ENCODE measurements at places on chromosomes 11 and 22.

DNA sequence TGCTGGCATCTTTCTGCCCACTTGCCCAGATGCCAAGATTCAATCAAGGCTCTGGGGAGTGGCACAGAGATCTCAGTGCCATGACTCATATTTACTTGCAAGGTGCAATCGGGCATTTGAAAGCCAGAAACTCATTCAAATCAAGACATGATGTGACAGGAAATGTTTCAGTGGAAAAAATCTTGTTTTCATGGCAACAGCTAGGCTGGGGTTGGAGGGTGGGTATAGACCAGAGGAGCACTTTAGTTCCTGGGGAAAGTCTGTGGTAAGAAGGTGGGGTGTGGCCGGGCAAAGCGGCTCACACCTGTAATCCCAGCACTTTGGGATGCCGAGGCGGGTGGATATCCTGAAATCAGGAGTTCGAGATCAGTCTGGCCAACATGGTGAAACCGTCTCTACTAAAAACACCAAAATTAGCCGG, 1.2 kb downstream of the MAJIN start:
- H3K27ac ChIP-seq = peak overlapping the region; percentile 27
- H3K4me3 ChIP-seq = peak overlapping the region; percentile 16
- peaks cover 28% of the 10 kb centered on the region for H3K4me1 ChIP-seq
- no peak for DNase-seq
- H3K27me3 ChIP-seq = no peaks in the 10 kb centered on the region
- no peaks in the 10 kb centered on the region for H3K36me3 ChIP-seq

DNA sequence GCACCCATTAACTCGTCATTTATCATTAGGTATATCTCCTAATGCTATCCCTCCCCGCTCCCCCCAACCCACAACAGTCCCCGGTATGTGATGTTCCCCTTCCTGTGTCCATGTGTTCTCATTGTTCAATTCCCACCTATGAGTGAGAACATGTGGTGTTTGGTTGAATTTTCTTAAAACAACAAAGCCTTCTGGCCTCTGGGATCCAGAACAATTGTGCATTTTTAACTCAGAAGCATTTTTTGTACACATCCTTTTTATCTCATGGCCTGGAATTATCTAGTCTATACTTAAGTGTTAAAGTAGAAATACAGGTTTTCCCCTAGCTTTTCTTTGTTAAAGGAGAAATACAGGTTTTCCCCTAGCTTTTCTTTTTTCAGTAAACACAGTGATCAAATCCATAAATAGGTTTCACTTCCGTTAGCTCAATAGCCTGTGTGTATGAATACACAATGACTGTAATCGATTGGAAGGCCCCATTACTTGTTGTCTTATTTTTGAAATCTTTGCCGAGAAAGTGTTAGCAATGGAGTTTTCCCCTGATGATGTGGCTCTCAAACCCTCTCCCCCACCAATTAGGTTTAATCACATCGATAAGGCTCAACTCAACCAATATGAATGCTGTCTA, 125.6 kb upstream of the PITPNB start:
- H3K4me1 ChIP-seq = no peaks in the 10 kb centered on the region
- H3K36me3 ChIP-seq = no peaks in the 10 kb centered on the region
- H3K27me3 ChIP-seq = peaks cover 1% of the 10 kb centered on the region
- H3K4me3 ChIP-seq = no peak overlapping the region
- no peak for DNase-seq

- H3K27ac ChIP-seq = no peak overlapping the region
- DNase-seq = no peak
- H3K27me3 ChIP-seq = peaks cover 19% of the 10 kb centered on the region
- no peaks in the 10 kb centered on the region for H3K36me3 ChIP-seq
Observed at GRCh38 chr22:43925433-43926348, 2.1 kb downstream of the PNPLA3 start.

GRCh38 chr22:46484861-46485595, 52.4 kb downstream of the CELSR1 start:
- no peaks in the 10 kb centered on the region for H3K36me3 ChIP-seq
- no peaks in the 10 kb centered on the region for H3K27me3 ChIP-seq
- H3K27ac ChIP-seq = no peak overlapping the region

- H3K27me3 ChIP-seq = peaks cover 34% of the 10 kb centered on the region
- no peaks in the 10 kb centered on the region for H3K36me3 ChIP-seq
- no peaks in the 10 kb centered on the region for H3K4me1 ChIP-seq
- no peak overlapping the region for H3K4me3 ChIP-seq
- no peak overlapping the region for H3K27ac ChIP-seq
Observed at GRCh38 chr11:34732831-34733230, 111.9 kb downstream of the EHF start.

GRCh38 chr11:72836111-72836510, 21.9 kb downstream of the ATG16L2 start:
- peaks cover 17% of the 10 kb centered on the region for H3K4me1 ChIP-seq
- H3K4me3 ChIP-seq = no peak overlapping the region
- DNase-seq = no peak
- peak overlapping the region; percentile 31 for H3K27ac ChIP-seq

GRCh38 chr22:49205483-49205800, 622.2 kb downstream of the BRD1 start:
- no peak overlapping the region for H3K27ac ChIP-seq
- no peak for DNase-seq
- H3K36me3 ChIP-seq = no peaks in the 10 kb centered on the region
- H3K27me3 ChIP-seq = peaks cover 3% of the 10 kb centered on the region
- H3K4me1 ChIP-seq = no peaks in the 10 kb centered on the region
- H3K4me3 ChIP-seq = no peak overlapping the region

DNA sequence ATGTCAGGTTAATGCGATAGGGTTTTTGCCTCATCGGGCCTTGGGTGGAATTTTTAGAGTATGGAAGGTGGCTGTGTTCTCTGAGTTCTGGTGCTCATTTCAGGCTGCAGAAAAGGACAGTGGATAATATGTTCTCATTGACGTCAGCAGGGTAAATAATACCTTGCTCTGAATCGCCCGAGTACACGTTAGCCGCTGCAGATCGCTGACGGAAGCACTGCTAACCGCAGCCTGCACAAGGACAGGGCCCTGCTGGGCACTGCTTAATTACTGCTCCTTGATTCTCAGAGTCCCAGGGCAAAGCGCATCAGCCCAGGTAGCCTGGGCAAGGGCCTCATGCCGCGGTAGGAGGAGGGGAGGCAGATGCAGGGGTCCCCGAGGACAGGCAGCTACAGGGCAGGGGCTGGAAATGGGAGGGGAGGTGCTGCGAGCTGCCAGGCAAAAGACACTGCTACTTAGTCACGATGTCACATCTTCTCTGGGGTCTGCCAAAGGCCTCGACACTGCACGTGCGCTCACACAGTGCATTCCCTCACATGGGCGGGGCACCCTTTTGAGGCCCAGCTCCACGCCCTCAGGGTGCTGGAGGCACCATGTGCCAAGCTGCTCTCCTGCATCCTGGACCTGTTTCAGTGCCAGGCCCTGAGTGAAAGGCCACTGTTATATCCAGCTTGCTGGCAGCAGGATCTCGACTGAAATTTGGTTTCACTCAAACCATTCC, 35.2 kb downstream of the PPP2R1B start:
- H3K4me3 ChIP-seq = no peak overlapping the region
- no peaks in the 10 kb centered on the region for H3K27me3 ChIP-seq
- peaks cover 6% of the 10 kb centered on the region for H3K4me1 ChIP-seq
- DNase-seq = no peak

DNA sequence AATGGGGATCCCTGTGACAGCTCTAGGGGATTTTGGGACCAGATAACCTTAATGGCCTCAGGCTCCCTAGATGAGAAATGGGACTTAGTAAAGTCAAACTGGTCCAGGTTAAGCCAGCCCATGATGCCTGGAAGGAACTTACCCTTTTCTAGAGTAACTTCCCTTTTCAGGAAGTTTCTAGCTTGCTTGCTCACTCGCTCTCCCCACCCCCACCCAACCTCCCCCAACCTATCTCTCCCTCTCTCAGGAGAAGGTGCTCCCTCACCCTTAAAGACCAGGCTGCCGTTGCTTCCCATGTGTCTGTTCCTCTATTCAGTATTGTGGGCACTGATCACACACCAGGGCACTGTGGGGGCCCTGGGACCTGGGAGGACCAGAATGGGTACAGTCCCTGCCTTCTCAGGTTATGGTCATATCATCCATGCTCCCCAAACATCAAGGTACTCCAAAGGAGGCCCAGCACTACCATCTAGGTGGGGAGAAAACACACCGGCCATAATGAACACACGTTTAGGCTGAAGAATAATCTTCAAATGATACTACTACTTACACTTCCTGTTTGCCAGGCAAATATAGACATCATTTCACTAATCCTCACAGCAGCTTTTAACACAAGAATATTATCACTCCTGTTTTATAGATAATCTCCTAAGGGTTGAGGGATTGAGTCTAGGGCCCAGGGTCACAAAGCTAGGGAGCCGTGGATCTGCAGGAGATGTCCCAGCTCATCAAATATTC, 18.2 kb downstream of the KCNQ1OT1 start:
- peaks cover 20% of the 10 kb centered on the region for H3K4me1 ChIP-seq
- H3K36me3 ChIP-seq = peaks cover 13% of the 10 kb centered on the region
- H3K4me3 ChIP-seq = no peak overlapping the region
- H3K27ac ChIP-seq = no peak overlapping the region
- H3K27me3 ChIP-seq = no peaks in the 10 kb centered on the region
- no peak for DNase-seq

GRCh38 chr11:60485987-60486386, 6.6 kb upstream of the MS4A12 start:
- no peak overlapping the region for H3K27ac ChIP-seq
- H3K4me1 ChIP-seq = peaks cover 5% of the 10 kb centered on the region
- H3K36me3 ChIP-seq = no peaks in the 10 kb centered on the region
- DNase-seq = no peak
- no peak overlapping the region for H3K4me3 ChIP-seq

GRCh38 chr11:121500275-121500674, 47.5 kb upstream of the SORL1-AS1 start:
- no peaks in the 10 kb centered on the region for H3K27me3 ChIP-seq
- H3K4me3 ChIP-seq = no peak overlapping the region
- H3K4me1 ChIP-seq = peaks cover 73% of the 10 kb centered on the region

- no peak overlapping the region for H3K27ac ChIP-seq
- H3K4me1 ChIP-seq = no peaks in the 10 kb centered on the region
- no peaks in the 10 kb centered on the region for H3K27me3 ChIP-seq
- DNase-seq = no peak
Observed at GRCh38 chr11:127369356-127369755, 368.8 kb upstream of the KIRREL3 start.

- H3K36me3 ChIP-seq = no peaks in the 10 kb centered on the region
- DNase-seq = no peak
- no peak overlapping the region for H3K4me3 ChIP-seq
- H3K4me1 ChIP-seq = peaks cover under 1% of the 10 kb centered on the region
Observed at GRCh38 chr22:11360632-11361031, 4167.4 kb upstream of the OR11H1 start.

GRCh38 chr11:17183836-17184235, 23.9 kb downstream of the PIK3C2A start:
- peaks cover 22% of the 10 kb centered on the region for H3K4me1 ChIP-seq
- H3K27ac ChIP-seq = no peak overlapping the region
- H3K4me3 ChIP-seq = no peak overlapping the region
- H3K36me3 ChIP-seq = no peaks in the 10 kb centered on the region
- no peaks in the 10 kb centered on the region for H3K27me3 ChIP-seq

DNA sequence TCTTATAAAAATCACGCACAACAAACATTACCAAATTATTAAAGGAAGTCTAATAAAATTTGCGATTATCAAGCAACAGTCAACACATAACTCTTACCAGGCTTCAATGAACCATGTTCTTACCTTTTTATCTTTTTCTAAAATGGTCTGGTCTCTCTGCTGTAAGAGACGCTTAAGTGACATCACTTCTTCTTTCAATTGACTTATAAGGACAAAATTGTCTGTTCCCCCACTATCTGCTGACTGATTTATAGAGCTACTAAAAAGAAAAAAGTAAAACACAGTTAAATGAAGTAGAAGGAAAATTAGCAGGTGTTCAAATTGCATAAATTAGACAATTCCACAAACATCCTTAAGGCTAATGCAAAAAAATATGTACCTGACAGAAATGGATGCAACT, 10.9 kb downstream of the FAM76B start:
- peak overlapping the region; percentile 55 for H3K27ac ChIP-seq
- H3K4me3 ChIP-seq = no peak overlapping the region
- H3K27me3 ChIP-seq = no peaks in the 10 kb centered on the region
- no peak for DNase-seq
- peaks cover 21% of the 10 kb centered on the region for H3K36me3 ChIP-seq

GRCh38 chr22:33605666-33606065, 314.6 kb downstream of the LARGE1 start:
- no peaks in the 10 kb centered on the region for H3K36me3 ChIP-seq
- H3K4me3 ChIP-seq = no peak overlapping the region
- H3K4me1 ChIP-seq = no peaks in the 10 kb centered on the region
- peaks cover 1% of the 10 kb centered on the region for H3K27me3 ChIP-seq
- H3K27ac ChIP-seq = no peak overlapping the region

DNA sequence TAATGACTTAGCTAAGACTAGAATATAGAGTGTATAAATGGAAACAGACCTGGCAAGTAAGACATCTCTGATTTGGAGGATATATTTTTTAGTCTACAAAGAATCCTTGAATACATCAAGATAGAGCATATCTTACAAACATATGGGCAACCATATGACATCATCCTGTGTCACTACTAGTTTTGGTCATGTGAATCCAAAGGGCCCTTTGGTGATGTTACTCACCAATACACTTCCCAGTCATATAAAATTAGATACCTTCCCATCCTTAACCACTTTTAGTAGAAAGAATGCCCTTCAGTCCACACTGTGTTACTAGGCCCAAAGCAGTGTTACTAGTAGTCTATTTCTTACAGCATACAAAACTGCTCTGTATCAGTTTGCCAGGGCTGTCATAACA, 31.6 kb downstream of the GRIA4 start:
- H3K4me3 ChIP-seq = no peak overlapping the region
- no peaks in the 10 kb centered on the region for H3K36me3 ChIP-seq
- no peak overlapping the region for H3K27ac ChIP-seq
- H3K27me3 ChIP-seq = no peaks in the 10 kb centered on the region

GRCh38 chr22:50210378-50211139, 9.7 kb downstream of the SELENOO start:
- H3K4me1 ChIP-seq = peaks cover 41% of the 10 kb centered on the region
- no peak for DNase-seq
- no peaks in the 10 kb centered on the region for H3K27me3 ChIP-seq
- peaks cover 8% of the 10 kb centered on the region for H3K36me3 ChIP-seq
- H3K27ac ChIP-seq = no peak overlapping the region

DNA sequence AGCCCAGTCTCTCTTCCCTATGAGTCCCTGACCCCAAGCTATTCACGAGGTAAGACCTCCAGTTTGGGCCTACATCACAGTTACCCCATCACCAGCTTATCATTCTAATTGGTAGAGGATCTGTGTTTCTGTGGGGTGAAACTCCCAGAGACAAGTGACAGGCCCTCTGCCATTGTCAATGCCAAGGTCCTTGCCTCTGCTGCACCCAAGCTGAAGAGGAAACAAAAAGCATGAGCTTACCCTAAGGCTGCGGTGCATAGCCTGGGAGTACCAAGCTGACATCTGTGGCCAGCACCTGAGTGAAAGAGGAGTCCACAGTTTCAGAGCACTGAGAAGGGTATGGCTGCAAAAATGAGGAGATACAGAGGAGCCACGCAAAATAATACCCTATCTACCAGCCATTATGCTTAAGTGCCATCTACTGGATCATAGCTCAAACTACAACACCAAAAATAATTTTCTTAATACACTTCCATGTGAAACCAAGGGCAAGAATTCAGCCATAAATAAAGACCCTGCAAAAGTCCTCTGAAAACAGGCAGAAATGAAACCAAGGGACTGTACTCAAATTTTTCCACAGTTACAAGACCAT, 62.3 kb upstream of the ANO5 start:
- H3K27me3 ChIP-seq = no peaks in the 10 kb centered on the region
- H3K36me3 ChIP-seq = peaks cover 6% of the 10 kb centered on the region
- no peak for DNase-seq
- no peak overlapping the region for H3K27ac ChIP-seq

- no peaks in the 10 kb centered on the region for H3K36me3 ChIP-seq
- no peak overlapping the region for H3K4me3 ChIP-seq
- no peak for DNase-seq
- H3K27me3 ChIP-seq = no peaks in the 10 kb centered on the region
- H3K27ac ChIP-seq = no peak overlapping the region
Observed at GRCh38 chr11:337711-338110, 17.1 kb upstream of the IFITM3 start.
